Astrocyte (in vitro differentiated cells and primary cell): ENCODE measurements at places on chromosomes 13 and 19.
A peak's percentile ranks its signal among the peaks of the same experiment; 100 is the strongest.

- no peak for DNase-seq
- H3K4me1 ChIP-seq, result peaks cover 49% of the 10 kb centered on the region
- no peaks in the 10 kb centered on the region for H3K27me3 ChIP-seq
- H3K27ac ChIP-seq, result peak overlapping the region; percentile 27
Observed at GRCh38 chr19:1214299-1214861, 8.8 kb downstream of the STK11 start.

DNA sequence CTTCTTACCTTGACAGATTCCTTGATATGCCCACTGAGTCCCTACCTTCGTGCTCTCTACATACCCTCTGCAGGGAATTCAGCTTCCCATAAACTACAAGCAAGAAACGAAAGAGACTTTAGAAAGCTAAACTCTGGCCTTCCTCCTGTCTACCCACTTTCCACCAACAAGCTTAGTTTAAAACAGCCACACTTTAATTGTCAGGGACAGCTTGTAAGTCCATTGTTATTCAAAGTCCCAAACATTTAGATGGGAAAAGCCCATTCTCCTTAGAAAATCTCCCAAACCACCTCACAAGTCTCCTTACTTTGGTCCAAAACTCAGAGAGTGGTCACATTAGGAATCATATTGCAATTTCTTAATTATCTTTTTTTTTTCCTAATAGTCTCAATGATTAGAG lies 2695.8 kb downstream of the PCDH9 start:
- no peaks in the 10 kb centered on the region for H3K36me3 ChIP-seq
- no peaks in the 10 kb centered on the region for H3K4me1 ChIP-seq
- H3K4me3 ChIP-seq, result no peak overlapping the region
- no peaks in the 10 kb centered on the region for H3K27me3 ChIP-seq
- H3K27ac ChIP-seq, result no peak overlapping the region

DNA sequence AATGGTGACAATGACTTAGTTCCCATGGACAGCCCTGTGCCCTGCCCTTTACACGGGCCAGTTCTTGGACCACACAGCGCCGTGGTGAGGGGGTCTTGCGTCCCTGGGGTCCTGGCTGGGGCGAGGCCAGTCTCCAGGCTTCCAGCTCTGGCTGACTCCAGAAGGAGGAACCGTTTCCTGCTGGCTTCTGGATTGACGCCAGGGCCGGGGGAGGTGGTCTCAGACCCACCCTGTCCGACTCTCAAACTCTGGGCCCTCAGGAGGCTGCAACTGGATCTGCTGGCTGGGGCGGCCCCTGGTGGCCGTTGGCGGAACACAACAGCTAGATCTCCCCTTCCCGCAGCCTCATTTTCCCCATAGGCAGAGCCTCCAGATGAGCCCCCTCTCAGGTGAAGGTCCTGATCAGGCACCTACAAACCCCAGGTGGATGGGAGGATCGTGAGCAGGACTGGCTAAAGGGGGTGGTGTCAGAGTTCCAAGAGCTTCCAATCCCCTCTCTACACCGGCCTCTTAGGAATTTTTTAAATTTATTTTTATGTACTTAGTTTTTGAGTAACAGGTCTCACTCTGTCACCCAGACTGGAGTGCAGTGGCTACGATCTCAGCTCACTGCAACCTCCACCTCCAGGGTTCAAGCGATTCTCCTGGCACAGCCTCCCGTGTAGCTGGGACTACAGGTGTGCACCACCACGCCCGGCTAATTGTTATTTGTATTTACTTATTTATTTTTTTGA lies 8.0 kb downstream of the CCDC194 start:
- H3K4me3 ChIP-seq, result no peak overlapping the region
- DNase-seq, result no peak
- peaks cover 4% of the 10 kb centered on the region for H3K4me1 ChIP-seq
- no peaks in the 10 kb centered on the region for H3K36me3 ChIP-seq
- peaks cover 3% of the 10 kb centered on the region for H3K27me3 ChIP-seq

DNA sequence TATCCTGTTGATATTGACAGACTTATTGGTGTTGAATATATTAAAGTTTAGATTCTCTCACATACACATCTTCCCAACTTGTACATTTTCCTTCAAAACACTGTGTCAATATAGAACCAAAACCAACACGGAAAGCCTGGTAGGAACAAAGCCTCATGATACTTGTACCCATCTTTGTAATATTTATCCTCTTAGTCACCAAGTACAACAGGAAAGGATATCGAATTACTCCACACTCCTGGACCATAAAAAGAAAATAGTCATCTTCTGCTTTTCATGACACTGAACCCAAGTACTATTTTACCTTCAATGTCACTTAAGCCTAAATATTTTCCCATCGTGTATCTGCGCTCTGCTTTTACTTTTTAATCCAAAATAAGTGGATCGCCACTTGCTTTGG lies 702.9 kb upstream of the PCDH9 start:
- H3K27me3 ChIP-seq, result no peaks in the 10 kb centered on the region
- no peaks in the 10 kb centered on the region for H3K4me1 ChIP-seq
- H3K27ac ChIP-seq, result no peak overlapping the region
- H3K36me3 ChIP-seq, result no peaks in the 10 kb centered on the region
- H3K4me3 ChIP-seq, result no peak overlapping the region

GRCh38 chr19:43467276-43467675 lies 1.9 kb upstream of the LYPD3 start:
- no peaks in the 10 kb centered on the region for H3K36me3 ChIP-seq
- no peak overlapping the region for H3K27ac ChIP-seq
- no peak overlapping the region for H3K4me3 ChIP-seq
- peaks cover 7% of the 10 kb centered on the region for H3K27me3 ChIP-seq
- H3K4me1 ChIP-seq, result peaks cover 24% of the 10 kb centered on the region

DNA sequence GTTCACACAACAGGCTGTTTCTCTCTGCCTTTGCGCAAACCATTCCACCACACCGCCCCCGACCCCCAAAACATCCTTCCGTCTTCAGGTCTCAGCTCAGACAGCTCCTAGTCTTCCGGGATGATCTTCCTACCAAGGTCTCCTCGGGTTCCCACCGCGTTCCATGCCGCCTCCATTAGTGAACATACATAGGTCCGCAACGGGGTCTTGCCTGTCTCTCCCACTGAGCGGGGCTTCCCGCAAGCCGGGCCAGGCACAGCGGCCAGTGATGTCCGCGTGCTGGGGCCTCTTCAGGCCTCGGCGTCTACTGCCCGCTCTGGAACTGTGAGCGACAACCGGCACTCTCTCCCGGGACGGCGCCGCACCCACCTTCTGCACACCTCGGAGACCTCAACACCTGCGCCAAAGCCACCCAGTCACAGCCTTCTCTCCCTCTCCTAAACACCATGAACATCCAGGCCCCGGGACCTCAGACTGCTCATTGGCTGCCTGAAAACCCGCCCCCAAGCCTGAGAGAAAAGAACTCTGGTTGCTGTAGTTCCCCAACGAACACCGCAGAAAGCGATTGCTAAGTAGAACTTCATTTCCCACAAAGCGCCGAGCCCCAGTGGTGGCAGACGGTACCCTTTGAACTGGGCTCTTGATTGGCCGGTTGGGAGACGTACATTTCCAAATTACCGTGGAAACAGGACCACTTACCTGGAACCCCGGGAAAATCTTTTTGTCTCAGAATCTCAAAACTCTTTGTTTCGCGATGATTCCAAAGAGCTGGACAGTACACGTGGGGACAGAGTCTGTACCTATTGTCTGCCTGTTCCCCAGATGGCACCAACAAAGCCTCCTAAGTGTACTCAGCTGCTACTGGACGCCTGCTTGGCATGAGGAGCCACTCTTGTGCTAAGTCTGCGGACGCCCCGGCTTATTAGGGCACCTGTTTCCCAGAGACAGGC lies 9.5 kb downstream of the DYRK1B start:
- no peaks in the 10 kb centered on the region for H3K27me3 ChIP-seq
- peak; percentile 87 for DNase-seq
- peaks cover 4% of the 10 kb centered on the region for H3K36me3 ChIP-seq
- H3K4me1 ChIP-seq, result peaks cover 5% of the 10 kb centered on the region
- H3K4me3 ChIP-seq, result peak overlapping the region; percentile 90

DNA sequence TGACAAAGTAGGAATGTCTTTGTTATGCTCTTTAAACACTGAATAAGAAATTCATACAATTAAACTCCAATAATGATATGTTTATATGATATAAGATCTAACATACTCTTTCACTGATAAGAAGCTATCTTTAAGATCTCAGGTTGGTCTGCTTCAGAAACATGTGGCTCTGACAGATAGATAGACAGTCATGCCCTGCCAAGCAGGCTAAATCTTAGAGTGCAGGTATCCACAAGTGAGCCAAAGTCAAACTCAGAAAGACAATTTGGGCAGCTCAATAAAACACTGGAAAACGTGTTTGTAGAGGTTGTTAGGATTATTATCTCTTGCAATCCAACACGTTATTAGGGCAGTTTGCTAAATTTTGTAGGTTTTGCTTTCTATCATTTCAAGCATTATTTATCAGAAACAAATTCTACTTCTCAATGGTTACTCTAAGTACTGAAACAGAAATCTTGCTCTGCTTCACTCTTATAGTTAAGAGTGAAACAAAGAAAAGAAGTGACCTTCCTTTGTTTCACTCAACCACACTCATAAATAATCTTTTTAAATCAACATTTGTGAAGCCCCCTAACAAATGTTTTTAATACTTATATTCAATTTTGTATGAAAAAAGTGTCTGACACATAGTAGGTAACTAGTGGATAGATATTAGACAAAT lies 1255.6 kb downstream of the DIAPH3 start:
- no peaks in the 10 kb centered on the region for H3K36me3 ChIP-seq
- H3K4me1 ChIP-seq, result no peaks in the 10 kb centered on the region
- no peak overlapping the region for H3K4me3 ChIP-seq
- no peak overlapping the region for H3K27ac ChIP-seq

DNA sequence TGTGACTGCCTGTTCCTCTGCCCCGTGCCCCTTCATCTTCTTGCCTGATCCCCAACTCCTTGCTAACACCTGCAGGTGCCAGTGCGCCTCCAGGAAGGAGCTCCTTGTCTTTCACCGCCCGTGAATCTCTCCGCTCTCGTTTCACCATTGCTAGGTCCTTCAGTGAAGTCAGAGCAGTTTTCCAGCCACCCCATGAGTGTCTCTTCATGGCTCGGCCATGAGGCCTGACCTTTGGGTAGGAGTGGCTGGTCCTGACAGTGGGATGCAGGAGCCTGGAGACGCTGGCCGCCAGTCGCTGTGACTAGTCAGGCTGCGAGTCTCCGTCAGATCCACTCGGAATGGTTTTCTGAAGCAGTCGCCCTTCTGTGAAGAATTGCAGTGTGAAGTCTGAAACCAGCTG lies 43.8 kb downstream of the ING1 start:
- H3K27ac ChIP-seq, result no peak overlapping the region
- no peaks in the 10 kb centered on the region for H3K36me3 ChIP-seq
- DNase-seq, result no peak
- H3K27me3 ChIP-seq, result no peaks in the 10 kb centered on the region
- no peak overlapping the region for H3K4me3 ChIP-seq

DNA sequence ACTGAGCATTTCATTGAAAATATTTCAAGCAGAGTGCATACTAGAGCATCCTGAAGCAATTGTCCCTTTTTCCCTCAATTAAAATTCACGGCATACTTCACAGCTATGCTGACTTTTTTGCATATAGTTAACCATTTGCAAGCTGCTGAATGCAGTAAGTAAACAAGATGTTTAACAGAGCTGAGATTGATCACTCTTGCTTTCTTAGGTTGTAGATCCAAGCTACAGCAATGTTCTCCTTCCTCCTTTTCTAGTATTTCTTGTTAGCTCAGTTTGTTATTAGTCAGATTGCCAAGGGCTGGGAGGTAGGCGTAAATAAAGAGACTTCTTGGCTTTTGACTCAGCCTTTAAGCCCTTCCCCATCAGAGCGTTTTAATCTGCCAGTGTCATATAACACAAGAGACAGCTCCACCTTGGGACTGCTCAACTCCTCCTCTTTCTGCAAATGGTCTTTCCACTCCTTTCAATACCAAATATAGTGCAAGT lies at the start of gene SLITRK6:
Gene SLITRK6, minus strand, starts transcription at position 323 of the 486 bp plus-strand sequence. CDS start 2,911 bp downstream, outside the sequence.
- H3K4me1 ChIP-seq, result no peaks in the 10 kb centered on the region
- no peaks in the 10 kb centered on the region for H3K36me3 ChIP-seq
- no peak within 1 kb of the TSS for H3K27ac ChIP-seq

GRCh38 chr13:109331898-109332297 lies 454.5 kb downstream of the IRS2 start:
- peaks cover 14% of the 10 kb centered on the region for H3K4me1 ChIP-seq
- no peak overlapping the region for H3K27ac ChIP-seq
- no peaks in the 10 kb centered on the region for H3K36me3 ChIP-seq
- peak; percentile 55 for DNase-seq
- H3K27me3 ChIP-seq, result no peaks in the 10 kb centered on the region
